NB4 (cell line): ENCODE measurements at places on chromosomes 3 and 15.

DNA sequence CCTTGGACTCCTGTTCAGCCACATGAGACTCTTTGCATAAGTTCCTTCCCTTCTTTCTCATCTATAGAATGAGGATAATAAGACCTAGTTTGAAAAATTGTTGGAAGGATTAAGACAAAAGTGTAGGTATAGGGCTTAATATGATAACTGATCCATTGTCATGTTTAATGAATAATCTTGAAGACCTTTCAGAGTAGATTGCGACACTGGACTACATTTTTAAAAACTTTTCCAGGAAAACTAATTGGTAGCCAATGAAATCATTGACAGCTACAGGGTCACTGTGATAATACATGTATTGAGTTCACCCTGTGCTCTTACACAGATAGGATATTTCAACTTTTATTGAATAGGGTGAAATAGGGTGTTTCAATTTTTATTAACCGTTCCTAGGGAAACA, 78.5 kb upstream of the FBN1 start:
- no peak for DNase-seq

DNA sequence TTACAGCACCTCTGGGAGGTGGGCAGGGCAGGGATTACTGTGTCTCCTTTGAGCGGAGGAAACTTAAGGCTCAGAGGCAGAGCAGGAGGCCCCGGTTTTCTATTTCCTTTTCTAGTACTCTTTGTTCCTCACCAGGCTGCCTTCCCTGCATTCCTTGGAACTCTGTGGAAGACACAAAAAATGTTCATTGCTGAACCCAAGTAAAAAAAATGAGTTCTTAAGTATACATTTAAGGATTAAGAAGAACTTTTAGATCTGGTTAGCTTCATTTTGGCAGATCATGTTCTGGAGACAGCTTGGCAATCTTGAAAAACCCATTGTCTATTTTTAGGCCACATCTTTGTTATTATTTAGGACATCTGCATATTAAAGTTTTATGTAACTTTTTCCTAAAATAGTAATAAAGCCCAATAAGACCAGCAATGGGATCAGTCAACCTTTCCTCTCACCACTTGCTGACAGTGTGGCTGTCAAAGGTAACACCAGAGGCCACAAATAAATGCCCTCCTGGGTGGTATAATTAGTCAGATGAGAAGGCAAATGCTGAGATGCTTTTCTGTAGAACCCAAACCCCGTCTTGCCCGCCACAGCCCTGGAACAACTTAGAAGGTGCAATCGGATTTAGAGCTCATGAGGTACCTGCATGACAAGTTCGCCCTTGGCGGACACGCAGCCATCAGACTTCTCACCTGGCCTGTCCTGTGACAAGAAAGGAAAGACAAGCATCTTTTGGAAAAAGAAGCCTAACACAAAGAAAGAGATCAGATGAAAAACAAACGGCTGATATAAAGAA, 97.2 kb downstream of the DGKG start:
- no peak for DNase-seq

GRCh38 chr3:104385421-104385820, 981.3 kb upstream of the ALCAM start:
- no peak for DNase-seq

- no peak for DNase-seq
Observed at GRCh38 chr3:43072361-43072760, 33.5 kb downstream of the POMGNT2 start.

GRCh38 chr3:107913701-107914100, 177.1 kb downstream of the CD47 start:
- DNase-seq = peak; percentile 51

GRCh38 chr15:31489801-31490646, 163.4 kb downstream of the KLF13 start:
- peak; percentile 64 for DNase-seq

- no peak for DNase-seq
Observed at GRCh38 chr15:74545086-74545485, 4.1 kb downstream of the ARID3B start.

DNA sequence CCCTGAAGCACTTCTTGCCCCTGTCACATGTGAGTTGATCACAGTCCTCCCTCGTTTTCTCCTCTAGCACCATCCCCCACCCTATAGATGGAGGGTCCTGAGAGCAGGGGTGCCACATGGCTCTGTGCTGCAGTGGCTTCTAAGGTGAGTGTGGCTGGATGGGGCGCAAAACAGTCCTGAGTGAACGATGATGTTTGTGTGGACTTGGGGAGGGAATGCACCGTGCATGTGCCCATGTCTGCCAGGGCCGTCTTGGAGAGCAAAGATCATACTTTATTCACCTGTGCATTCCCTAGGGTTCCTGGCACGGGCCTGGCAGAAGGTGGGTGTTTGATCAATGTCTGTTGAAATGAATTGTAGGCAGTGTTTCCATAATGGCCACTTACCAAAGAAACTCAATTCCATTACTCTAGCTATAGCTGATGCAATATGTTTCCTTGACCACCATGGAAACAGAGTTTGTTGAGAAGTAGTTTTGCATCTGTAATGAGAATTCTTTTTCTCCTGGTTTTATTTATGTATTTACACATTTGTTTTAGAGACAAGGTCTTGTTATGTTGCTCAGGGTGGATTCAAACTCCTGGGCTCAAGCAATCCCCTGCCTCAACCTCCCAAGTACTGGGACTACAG, 58.0 kb downstream of the ABTB1 start:
- no peak for DNase-seq

DNA sequence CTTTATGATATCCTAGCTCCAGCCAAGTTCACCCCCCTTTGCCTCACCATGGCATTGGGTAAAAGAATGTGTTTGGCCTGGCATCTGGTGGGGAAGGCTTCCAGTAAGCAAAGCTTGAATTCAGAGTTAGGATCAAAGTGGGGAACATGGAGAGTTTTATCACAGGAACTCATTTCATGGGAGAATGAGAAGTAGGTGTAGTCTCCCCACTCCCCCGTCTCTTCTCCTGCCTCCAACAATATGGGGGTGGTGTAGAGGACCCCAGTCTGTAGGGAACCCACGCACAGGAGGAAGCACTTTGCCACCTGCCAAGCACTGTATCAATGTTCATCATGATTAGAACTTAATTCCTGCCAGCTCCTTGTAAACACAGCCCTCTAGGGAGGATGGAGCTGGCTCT, 200.5 kb downstream of the UACA start:
- no peak for DNase-seq

- DNase-seq = no peak
Observed at GRCh38 chr15:38560456-38560926, 4.1 kb downstream of the RASGRP1 start.

- DNase-seq = peak; percentile 90
Observed at GRCh38 chr3:63911873-63912767, at the start of gene SCAANT1. TSS of gene SCAANT1 (minus strand) at chr3:63912383.

GRCh38 chr15:56031836-56032235, 38.4 kb upstream of the NEDD4 start:
- DNase-seq = no peak

- DNase-seq = peak; percentile 34
Observed at GRCh38 chr3:117355566-117355965, 646.0 kb downstream of the TUSC7 start.

- DNase-seq = peak; percentile 71
Observed at GRCh38 chr15:89971592-89971997, 29.5 kb upstream of the ZNF710 start.

DNA sequence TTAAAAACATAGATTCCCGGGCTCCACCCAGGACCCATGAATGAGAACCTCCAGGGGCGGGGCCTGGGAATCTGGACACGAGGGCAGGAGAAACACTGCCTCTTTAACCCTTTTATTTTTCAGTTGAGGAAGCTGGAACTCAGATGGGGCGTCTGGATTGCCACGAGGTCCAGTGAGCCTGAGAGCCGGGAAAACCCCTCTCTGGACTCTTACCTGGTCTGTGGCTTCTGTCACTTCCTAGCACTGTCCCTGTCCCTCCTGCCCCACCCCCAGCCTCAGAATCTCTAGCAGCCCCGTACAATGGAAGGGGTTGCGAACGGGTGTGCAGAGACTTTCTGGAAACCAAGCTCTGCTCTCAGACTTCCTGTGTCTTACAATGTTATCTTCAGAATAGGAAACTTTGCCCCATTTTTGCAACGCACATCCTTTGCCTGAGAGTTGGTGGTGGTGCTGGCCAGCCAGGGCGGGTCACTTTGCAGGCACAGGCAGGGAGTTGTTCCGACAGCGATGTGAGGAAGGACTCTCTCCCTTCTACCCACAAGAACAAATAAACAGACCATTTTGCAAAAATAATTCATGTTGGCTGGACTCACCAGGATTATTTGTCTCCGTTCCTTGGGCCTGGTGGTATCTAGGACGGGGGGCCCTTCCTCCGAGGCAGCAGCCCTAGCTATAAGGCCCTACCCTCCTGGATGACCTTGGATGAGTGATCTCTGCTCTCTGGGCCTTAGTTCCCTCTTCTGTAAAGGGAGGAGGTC, 59.1 kb downstream of the SMAD6 start:
- DNase-seq = no peak

DNA sequence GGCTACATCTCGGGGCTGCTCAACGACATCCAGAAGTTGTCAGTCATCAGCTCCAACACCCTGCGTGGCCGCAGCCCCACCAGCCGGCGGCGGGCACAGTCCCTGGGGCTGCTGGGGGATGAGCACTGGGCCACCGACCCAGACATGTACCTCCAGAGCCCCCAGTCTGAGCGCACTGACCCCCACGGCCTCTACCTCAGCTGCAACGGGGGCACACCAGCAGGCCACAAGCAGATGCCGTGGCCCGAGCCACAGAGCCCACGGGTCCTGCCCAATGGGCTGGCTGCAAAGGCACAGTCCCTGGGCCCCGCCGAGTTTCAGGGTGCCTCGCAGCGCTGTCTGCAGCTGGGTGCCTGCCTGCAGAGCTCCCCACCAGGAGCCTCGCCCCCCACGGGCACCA, 17.0 kb downstream of the ANKRD63 start:
- DNase-seq = no peak

- DNase-seq = no peak
Observed at GRCh38 chr15:95690631-95691340, 639.7 kb upstream of the NR2F2 start.

DNA sequence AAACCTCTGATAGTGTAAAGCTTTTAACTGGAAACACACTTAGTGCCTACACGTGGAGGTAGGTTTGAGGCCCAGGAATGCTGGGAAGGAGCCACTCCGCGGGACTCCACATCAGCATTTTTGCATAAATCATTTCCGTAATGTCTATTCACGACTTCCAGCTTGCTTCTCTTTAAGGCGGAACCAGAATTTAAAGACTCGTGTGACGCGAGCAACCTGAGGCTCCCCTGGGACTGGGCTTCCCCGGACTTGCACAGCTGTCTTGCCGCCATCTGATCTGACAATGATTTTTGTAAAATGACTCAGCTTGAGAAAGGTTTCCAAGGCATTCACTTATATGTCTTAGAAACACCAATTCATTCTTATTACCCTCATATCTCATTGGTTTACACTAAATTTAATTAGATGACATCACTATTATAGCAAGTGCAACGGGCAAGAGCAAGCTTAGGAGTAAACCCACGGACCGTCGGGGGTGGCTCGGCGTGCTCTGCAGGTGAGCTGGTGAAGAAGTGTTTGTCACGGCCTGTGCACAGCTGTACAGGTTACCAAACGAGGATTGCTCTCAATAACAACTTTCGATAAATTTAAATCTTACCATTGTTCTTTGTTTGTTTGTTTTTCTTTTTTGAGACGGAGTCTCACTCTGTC, 95.2 kb downstream of the CHSY1 start:
- peak; percentile 83 for DNase-seq

DNA sequence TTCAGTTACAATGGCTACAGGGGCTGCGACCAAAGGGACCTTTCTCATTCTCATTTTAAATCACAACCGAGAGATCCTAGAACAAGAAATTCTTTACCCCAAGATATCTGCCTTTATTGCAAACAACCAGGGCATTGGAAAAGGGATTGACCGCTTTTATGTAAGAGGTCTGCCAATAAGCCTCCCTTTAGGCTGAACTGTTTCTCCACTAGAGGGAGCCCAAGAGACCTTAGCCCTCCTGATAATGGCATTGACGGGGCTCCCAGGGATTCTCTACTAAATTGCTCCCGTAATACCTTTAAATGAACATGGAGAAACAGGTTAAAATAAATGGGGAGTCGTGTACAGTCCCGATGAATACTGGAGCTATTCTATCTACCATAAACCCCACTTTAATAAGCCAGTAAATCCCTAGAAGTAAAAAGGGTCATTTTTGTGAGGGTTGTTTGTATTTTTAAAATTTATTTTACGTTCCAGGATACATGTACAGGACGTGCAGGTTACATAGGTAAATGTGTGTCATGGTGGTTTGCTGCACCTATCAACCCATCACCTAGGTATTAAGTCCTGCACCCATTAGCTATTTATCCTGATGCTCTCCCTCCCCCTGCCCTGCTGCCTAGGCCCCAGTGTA, 7.5 kb upstream of the IGSF10 start:
- peak; percentile 72 for DNase-seq

GRCh38 chr3:114260152-114260551, 22.8 kb upstream of the ZNF80 start:
- no peak for DNase-seq

- no peak for DNase-seq
Observed at GRCh38 chr15:36884936-36885635, 215.3 kb downstream of the MEIS2 start.

GRCh38 chr3:144073698-144074097, 102.1 kb downstream of the DIPK2A start:
- no peak for DNase-seq

DNA sequence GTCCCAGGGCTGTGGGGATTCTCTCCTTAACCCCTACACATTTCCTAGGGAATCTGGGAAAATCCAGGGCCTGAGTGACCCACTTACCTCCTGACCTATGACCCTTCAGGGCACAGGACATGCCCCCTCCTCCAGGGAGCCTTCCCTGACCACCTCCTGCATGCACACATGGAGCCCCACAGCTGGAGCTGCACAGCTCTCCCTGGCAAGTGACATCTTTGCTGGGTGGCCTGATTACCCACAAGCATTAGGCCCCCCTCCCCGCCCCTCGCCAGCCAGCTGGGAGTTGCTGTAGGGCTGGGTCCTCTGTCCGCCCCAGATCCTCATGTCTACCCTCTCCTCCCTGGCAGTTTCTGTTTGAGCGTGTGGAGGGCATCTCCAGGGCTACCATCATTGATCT, 21.4 kb downstream of the HDAC11 start:
- no peak for DNase-seq

DNA sequence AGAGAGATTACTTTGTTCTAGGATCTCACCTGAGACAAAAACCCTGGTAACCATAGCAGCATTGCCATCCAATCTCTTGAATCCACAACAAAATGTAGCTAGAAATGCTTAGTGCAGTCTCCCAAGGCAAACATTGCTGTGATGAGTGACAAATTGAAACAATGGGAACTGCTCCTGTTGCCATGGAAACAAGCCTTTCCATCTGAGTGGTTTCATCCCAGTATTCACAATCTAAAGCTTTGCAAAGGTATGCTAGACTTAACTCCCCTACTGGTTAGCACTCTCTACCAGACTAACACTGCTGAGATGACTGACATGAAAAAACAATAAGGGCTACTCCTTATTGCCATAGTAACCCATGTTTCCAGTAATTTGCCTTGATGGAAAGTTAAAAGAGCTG, 172.6 kb upstream of the CNTN3 start:
- DNase-seq = no peak

GRCh38 chr3:188641076-188641475, 487.1 kb downstream of the LPP start:
- no peak for DNase-seq

GRCh38 chr15:26179906-26180305, 316.8 kb upstream of the ATP10A start:
- DNase-seq = peak; percentile 9
